ENCODE measurements at places on chromosomes 3 and 15.

DNA sequence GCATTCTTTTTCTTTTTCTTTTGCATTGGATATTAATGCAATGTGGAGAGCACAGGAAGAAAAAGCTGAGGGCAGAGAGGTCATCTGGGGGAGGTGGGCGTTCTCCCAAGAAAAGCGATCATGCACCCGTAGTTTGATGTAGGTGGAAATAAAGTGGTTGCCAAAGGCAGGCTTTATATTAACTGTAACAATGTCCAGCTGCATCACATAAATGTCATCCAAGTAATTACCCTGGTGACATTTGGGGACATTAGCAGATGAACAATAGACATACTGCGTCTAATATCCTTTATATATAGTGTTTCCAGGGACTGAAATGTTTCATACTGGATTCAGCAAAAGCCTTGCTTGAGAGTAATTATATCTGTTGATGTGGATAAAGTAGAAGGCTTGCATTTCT lies 135.5 kb downstream of the CNTN6 start:
- DNase-seq, result no peak

DNA sequence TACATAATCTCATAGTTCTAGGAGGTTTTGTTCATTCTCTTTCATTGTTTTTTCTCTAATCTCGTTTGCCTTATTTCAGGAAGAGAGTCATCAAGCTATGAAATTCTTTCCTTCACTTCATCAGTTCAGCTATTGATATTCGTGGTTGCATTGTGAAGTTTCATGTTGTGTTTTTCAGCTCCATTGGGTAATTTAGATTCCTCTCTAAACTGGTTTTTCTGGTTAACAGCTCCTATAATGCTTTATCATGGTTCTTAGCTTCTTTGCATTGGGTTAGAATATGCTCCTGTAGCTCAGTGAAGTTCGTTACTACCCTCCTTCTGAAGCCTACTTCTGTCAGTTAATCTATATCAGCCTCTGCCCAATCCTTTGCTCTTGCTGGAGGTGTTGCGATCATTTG lies 69.4 kb upstream of the CD96 start:
- peak; percentile 15 for DNase-seq

DNA sequence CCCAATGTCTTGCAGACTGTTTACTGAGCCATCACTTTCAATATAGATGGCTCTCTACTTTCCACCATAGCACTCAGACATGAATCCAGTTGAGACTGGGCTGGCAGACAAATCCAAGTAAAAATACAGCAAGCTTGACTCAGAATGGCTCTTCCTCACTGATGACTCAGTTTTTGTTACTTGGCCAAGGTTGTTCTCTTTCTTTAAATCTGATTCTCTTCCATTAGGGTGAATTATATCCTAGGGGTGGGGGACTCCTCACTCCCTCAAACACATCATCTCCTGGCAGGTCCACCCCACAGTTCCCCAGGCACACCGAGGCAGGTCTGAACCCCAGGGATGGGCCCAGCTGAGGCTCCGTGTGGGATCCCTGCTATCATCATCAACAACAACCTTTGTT lies 157.9 kb downstream of the MEX3B start:
- no peak for DNase-seq

DNA sequence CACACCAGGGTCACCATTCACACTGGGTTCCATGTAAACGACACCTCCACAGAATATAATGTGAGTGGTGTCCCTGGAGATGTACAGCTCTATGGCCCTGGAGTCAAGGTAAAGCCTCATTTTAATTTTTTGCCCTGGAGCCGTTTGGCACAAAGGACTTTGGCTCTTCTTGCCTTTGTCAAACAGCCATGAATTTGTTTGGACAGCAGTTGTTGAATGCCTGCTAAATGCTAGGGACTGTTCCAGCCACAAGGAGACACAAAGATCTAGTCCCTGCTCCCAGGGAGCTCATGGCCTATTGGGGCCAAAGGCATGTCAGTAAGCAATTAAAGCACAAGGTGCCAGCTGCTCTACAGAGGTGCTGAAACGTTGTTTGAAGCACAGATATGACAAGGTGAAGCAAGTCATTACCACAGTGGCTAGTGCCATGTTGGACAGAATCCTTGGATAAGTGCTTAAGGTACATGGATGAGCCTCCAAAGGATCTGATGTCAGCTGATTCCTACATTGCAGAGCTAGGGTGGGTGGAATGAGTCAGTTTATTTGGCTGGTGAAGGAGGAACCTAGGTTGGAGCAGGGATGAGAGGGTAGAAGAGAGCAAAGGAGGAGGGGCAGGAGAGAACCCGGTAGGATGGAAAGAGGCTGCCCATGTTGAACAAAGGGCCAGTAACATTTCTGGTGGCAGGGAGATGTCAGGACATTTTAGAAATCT lies 171.9 kb upstream of the CTDSPL start:
- DNase-seq, result no peak

- peak; percentile 66 for DNase-seq
Measured at GRCh38 chr3:66822186-66823008, 175.7 kb upstream of the KBTBD8 start.

DNA sequence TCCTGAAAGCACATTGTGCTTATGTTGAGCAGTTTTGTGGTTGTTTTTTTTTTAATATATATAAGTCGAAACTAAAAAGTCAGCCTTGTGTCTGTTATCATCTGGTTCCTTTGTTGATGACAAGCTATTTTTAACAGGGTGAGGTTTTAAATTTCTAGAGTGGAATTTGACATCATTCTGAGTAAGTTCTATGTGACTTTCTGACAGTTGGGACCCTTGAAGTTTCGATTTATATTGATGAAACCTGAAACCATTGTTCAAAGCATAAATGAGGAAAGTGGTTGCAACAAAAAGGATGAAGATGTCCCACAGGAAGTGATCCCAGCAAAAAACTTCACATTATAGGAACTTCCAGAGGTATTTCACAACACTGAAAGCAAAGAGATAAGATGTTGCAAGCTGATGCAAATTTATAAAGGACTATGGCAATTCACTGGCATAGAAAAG lies 94.0 kb downstream of the CYP19A1 start:
- no peak for DNase-seq

GRCh38 chr3:102081572-102082289 lies 232.4 kb downstream of the NFKBIZ start:
- DNase-seq, result no peak

DNA sequence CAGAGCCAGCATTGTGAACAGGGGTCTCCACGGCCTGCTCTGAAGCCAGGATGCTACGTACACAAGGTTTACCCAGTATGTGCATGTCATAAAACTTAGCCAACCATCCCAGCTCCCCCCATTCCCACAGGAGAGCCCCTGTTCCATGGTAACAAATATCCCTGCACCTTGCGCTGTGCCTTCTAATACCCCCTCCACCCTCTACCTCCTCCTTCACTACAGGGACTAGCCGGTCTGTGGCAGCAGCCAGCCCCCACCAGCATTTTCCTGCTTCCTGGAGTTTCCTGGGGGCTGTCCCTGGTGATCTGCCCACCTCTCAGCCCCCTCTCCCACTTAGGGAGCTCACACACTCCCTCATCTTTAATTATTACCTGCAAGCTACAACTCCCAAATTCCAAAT lies 20.4 kb downstream of the ACSBG1 start:
- DNase-seq, result no peak
